ENCODE measurements at places on chromosomes 6 and 20. TPM values are rescaled to one million over a fixed set of nuclear protein-coding genes. Genes with fewer than 3 reads are reported as not detected.

DNA sequence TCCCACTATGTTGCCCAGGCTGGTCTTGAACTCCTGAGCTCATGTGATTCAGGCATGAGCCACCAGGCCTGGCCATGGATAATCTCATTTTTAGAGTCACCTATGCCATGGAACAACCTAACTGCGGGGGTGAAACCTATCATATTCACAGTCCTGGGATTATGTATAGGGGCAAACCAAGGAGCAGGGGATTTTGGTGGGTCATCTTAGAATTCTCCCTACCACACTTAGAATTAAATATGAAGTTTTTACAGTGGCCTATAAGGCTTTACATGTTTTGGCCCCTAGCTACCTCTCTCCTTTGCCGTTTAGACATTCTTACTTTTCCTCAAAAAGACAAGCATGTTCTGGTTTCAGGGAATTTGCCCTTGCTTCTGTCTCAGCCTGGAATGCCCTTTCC, 20.6 kb upstream of the VEGFA start:
- no peak for DNase-seq

- DNase-seq: no peak
Measured at GRCh38 chr6:28860581-28860980, 63.2 kb downstream of the TRIM27 start.

DNA sequence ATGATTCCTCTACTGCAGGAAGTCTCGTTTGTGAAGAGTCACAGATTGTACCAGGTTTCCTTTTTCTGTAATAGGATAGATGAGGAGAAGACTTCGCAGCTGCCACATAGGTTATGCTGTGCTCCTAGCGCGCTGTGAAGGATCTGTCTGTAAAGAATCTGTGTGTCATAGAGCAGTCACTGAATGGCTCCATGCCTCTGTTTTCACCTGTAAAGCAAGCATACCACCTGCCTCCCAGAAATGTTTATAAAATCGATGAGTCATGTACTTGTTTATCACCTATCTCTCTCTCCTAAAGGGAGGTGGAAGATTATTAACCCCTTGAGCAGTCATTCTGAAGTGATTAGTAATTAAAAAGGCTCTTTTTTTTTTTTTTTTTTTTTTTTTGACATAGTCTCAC, 86.6 kb downstream of the TFAP2B start:
- DNase-seq: no peak

BPI gene
- 11.5 TPM for total RNA-seq

PROCR gene
- 50.3 TPM for total RNA-seq

ZNF831 gene
- total RNA-seq: 0.10 TPM

NOX3 gene
- not detected for total RNA-seq
